Stimulated activated CD8-positive, alpha-beta memory T cell treated with anti-CD3 and anti-CD28 coated beads, Interleukin-4, amount 100 ng/mL, for 1 hour (primary cell): ENCODE measurements at places on chromosomes 16 and 17.

- DNase-seq = no peak
Observed at GRCh38 chr17:60744355-60744966, 66.8 kb downstream of the BCAS3 start.

DNA sequence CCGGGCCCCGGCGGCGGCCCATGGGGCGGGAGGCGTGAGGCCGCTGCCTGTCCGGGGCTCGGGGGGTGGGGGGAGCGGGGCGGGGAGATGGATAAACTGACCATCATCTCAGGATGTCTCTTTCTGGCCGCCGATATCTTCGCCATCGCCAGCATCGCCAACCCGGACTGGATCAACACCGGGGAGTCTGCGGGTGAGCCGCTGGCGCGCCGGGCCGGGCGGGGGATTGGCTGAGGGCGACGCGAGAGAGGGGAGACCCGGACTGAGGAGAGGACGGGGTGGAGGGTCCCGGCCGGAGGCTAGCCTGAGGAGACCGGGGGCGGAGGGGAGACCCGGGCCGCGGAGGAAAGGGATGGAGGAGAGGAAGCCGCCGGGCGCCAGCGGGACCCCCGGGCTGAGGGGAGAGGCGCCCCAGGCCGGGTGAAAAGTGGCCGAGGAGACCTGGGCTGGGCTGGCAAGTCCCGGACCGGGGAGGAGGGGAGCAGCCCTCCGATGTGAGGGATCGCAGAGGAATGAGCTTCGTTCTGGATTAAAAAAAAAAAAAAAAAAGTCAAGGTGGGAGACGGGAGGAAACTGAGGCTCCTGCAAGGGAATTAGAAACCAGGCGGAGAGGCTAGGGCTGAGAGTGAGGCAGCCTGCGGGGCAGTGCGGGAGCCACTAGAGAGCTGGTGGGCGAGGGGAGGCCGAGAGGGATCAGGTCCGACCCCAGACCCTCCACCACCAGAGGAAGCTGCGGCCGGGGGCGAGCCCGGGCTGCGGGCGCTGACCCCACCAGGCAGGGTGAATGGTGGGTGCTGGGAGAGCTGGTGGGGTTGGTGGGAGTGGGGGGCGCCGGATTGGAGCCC, 526 bp downstream of the MOSMO start:
- DNase-seq = no peak

- DNase-seq = no peak
Observed at GRCh38 chr17:79246225-79247190, 171.9 kb downstream of the ENGASE start.

- DNase-seq = no peak
Observed at GRCh38 chr16:73062001-73062616, 14.2 kb upstream of the ZFHX3 start.

DNA sequence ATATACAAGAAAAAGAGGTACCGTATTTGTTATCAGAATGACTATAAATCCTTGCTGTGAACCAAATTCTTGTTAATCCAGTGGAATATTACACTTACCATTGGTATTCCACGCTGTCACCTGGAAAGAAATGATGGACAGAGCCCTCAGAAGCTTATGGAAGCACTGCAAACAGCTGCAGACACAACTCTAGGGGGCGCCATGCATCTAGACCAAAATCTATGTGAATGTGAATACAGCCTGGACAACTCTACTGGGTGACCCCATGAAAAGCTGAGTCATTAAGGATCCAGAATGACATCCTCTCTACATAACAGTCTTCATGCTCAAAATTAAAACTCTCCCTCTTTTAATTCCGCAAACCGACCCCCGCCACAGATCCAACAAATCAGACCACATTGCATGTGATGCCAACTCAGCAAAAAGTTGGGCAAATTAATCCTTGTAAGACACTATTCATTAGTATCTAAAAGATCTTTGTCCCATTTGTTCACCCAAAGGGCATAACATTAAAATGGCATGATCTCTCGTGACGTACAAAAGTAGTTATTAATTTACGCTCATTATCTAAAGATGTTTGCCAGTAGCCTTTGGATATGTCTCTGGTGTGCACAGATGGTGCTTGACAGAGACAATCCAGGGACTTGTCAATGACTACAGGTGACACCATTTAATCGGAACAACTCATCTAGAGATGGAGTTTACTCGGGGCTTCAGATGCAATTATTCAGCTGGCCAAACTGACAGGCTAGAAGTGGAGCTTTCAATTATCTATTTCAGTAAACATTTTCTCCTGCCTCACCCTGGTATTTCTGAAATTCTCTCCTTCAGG, 552.7 kb upstream of the PSMD7 start:
- no peak for DNase-seq

- DNase-seq = no peak
Observed at GRCh38 chr16:24723663-24724062, 5.8 kb upstream of the TNRC6A start.

DNA sequence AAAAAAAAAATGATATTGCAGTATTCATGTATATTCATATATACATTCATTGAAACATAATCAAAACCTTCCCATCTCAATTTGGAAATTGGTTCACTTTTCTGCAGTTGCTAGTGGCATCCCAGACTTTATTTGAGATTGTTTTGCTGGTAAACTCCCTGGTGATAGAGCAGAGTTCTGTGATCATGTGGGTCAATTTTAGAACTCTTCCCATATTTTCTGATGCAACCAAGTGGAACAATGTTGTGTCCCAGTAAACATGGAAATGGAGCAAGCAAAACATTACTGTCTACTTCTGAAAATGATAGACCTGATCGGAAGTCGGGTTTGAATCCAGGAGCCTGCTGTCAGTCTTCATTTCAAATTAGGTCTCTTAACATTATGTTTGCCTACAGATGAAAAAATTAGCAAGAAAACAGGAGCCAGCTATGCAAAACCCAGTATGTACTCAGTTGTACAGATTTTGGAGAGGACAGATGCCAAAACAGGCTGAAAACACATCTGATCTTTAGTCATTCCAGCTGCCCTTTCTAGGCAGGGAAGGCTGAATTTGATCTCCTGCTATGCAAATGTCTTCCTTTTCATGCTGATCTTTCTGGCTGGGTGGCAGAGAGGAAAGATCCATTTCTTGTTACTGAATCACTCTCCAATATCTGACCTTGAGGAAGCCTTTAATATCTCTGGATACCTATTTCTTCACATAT, 786.6 kb upstream of the SOX9 start:
- no peak for DNase-seq

- no peak for DNase-seq
Observed at GRCh38 chr17:16255481-16255921, 38.5 kb downstream of the PIGL start.

DNA sequence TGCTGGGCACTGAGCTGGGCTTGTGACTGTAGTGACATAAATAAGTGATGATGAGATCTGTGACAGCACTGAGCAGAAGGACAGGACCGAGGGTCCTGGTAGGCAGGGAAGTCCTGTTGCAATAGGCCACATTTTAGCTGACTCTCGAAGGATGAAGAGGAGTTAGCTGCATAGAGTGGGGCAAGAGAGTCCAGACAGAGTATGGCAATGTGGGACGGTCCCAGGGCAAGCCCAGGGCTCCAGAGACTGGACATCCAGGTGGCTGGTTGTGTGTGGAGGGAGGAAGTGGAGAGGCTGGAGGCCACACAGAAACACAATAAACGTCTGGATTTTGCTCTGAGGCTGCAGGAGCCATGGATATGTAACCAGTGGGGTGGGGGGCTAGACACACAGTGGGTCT, 64.5 kb upstream of the ZNF423 start:
- no peak for DNase-seq

- DNase-seq = no peak
Observed at GRCh38 chr16:54216688-54217087, 69.9 kb downstream of the IRX3 start.

- DNase-seq = no peak
Observed at GRCh38 chr17:66317629-66318028, 15.2 kb downstream of the PRKCA start.

DNA sequence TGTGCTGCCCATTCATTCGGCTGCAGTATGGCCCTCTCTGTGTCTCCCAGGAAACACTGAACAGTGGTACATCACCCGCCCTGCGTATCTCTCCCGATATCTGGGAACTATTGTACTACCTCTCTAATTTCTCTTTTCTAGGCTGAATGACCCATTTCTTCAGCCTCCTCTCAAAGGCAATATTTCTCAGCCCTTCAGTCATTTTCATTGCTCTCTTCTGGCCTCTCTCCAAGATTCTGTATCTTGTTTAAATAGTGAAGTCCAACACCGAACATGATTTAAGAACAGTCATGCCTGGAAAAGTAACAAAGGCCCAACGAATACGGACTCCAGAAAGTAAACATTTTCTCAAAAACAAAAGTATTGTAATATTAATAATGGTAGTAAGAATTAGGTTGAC, 220.1 kb downstream of the ZFHX3 start:
- DNase-seq = no peak

DNA sequence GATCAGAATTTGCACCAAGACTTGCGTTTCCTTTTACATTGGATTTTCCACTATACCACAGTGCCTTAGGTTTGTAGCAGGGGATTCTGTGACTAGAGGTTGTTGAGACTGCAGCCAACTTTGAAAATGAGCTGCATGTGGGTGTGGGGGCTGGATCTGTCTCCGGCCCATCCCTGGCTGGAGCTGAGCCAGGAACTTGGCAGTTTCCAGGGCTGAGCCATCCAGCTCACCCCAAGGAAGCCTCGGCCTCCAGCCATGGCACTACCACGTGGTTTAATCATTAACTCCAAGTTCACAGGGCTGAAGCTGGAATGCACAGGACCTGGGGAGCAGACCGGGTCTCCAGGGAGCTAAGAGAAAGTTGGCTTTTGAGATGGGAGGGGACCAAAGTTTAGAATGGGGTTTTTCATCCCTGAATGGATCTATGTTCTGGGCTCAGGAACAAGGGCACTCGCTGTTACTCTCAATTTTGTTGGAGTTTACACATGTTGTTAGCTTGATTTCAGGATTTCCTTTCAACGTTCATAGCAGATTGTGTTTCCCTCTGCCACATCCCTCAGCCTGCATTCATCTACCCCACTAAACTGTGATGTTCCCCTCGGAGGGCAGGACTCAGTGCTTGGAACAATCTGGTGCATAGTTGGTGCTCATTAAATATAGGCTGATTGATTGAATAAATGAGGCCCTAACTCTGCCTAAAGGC, 42.3 kb upstream of the HNF1B start:
- DNase-seq = no peak

DNA sequence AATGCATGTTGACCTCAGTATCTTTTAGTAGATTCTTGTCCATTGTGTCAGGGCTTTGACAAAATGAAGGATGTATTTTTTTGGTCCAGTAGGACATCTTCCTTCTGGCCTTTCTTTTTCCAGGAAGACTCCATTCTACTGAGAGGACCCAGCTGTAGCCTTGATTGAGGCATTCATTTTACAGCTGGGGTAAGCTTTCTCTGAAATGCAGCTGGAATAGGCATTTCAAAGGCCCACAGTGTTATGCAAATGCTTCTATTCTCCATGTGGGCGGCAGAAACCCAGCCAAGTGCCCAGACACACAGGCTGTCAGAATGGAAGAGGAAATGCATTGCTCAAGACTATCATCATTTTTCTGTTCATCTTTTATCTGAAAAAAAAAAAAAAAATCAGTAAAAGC, 629.0 kb upstream of the CDH8 start:
- DNase-seq = no peak

GRCh38 chr17:81550285-81550684, 1.9 kb downstream of the FAAP100 start:
- no peak for DNase-seq

DNA sequence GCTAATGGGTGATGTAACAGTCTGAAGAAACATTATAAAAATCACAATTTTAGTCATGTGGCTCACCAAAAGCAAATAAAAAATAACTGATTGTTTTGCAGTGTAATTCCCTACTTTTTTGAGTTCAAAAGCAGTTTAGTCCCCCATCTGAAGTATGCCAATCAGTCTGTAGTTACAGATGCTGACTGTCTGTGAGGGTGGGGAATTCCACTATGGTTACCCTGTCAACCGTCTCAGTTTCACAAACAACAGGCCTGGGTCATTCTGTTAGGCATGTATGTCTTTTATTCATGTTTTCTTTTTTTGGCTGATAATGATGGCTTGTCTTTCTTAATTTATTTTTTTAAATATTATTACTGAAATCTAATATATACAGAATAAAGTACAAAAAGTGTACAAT, 69.3 kb downstream of the STXBP4 start:
- DNase-seq = no peak

DNA sequence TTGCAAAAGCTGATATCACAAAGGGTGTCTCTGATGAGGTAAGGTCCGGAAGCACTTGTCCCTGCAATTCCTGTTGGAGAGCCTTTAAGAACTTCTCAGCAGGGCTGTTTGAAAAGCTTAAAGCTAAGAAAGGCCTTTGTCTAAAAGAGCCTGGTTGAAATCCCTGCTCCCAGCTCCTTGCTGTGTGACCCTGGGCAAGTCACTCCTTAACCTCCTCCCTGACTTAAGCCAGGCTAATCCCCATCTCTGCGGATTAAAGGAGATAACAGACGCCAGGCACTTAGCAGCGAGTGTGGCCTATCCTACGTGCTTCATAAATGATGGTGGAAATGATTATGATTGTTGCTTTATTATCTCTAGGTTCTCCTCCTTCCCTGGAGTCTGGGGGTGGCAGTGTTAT, 368.0 kb upstream of the RBFOX1 start:
- no peak for DNase-seq

DNA sequence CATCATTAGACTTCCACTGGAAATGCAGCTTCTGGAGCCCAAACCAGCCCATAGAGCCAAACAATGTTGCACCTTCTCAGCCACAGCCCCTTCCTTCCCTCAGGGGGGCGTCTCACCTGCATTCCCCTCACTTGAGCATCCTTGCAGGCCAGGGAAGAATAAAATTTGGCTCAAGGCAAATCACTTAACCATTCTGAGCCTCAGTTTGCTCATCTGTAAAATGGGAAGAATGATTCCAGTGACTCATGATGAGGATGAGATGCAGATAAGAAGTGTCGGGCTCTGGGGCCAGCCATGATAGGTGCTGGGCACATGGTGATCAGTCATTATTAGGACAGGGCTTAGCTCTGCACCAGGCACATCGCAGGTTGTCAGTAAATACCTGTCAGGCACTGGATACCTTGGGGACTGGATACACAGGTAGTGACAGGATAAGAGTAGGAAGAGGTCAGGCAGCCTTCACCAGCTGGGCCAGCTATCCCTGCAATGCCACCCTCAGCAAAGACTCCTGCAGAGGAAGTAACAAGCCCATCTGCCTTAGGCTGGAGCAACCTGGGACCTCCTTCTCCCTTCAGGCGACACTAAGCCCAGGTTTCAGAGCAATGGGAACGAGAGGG, 208.0 kb upstream of the TNRC6C start:
- no peak for DNase-seq

GRCh38 chr17:28427371-28427770, 21.4 kb upstream of the SLC46A1 start:
- no peak for DNase-seq

- no peak for DNase-seq
Observed at GRCh38 chr17:35546487-35546886, 9.0 kb upstream of the SLFN12L start.

- no peak for DNase-seq
Observed at GRCh38 chr16:66050991-66051390, 315.5 kb upstream of the CDH5 start.

DNA sequence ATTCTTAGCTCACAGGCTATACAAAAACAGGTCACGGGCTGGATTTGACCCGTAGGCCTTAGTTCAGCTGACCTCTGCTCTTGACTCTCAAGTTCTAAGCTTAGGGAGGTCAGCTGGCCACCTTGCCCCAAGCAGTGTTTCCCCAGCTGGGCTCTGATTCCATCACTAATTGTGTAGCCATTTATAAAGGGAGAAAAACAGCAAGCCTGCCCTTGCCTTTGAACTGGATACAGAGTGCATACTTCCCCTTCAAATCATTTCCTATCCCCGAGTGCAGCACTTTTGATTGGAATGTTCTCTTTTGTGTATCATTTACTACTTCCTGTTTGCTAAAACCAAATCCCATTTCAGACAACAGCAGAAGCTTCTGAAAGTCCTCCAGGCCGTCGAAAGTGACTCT, 153.6 kb downstream of the KATNIP start:
- no peak for DNase-seq
